DMS79 treated with DMSO at 0.1 percent for 48 hours (cell line): ENCODE measurements at places on chromosomes 5 and 9.

DNA sequence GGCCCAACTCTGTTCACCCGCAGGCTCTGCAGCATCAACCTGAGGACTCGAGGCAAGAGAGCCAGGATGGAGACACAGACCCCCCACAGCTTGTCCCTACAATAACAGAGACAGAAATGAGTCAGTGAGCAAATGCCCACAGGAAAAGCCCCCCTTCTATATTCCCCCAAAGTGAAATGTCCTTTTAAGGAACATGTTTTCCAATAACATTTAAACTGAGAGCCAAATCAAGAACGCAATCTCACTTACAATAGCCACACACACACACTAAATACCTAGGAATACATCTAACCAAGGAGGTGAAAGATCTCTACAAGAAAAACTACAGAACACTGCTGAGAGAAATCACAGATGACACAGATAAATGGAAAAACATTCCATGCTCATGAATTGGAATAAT is 49.0 kb downstream of the TEX10 start:
- no peak for DNase-seq

- DNase-seq: no peak
Observed at GRCh38 chr9:38282756-38283155, 109.7 kb upstream of the ALDH1B1 start.

DNA sequence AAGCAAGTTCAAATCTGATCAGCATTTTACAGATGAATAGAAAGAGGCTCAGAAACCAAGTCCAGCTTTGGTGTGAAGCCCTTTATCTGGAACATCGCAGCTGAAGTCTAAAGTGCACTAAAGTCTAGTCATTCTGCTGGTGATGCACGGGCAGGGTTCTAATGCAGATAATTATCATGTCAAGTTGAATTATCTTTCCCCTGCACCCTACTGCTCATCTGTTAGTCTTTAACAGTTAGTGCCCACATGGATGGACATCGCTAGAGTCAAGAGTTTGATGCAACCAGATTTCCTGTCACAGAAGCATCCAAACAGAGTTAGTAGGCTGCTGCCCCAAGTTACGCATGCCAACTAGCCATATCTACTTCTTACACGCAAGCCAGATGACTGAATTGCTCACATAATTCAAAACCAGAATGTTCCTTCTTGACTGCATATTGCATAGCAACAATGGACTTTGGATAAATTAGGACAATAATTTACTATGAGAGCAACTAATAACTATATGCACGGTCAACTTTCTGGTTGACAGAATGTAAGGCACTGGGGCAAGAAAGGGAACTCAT is 1.6 kb upstream of the TOMM5 start:
- DNase-seq: no peak

DNA sequence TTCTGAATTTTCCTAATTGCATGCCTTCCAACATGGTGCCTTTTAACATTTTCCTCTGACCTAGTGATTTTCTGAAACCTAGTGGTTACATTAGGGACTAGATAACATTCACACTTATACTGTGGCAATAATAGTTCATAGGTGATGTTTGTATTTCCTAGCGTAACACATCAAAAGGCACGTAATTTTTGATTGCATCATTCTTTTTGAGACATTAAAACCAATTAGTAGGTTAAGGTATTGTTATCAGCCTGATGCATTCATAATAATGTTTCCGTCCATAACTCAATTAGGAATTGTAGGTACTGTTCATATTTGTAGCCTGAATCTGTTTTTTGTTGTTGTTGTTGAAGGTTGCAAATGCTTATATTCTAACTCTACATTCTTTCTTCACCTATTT is 192.4 kb downstream of the ANXA1 start:
- no peak for DNase-seq

GRCh38 chr5:89936576-89936975 is 473.0 kb downstream of the CETN3 start:
- DNase-seq: no peak

DNA sequence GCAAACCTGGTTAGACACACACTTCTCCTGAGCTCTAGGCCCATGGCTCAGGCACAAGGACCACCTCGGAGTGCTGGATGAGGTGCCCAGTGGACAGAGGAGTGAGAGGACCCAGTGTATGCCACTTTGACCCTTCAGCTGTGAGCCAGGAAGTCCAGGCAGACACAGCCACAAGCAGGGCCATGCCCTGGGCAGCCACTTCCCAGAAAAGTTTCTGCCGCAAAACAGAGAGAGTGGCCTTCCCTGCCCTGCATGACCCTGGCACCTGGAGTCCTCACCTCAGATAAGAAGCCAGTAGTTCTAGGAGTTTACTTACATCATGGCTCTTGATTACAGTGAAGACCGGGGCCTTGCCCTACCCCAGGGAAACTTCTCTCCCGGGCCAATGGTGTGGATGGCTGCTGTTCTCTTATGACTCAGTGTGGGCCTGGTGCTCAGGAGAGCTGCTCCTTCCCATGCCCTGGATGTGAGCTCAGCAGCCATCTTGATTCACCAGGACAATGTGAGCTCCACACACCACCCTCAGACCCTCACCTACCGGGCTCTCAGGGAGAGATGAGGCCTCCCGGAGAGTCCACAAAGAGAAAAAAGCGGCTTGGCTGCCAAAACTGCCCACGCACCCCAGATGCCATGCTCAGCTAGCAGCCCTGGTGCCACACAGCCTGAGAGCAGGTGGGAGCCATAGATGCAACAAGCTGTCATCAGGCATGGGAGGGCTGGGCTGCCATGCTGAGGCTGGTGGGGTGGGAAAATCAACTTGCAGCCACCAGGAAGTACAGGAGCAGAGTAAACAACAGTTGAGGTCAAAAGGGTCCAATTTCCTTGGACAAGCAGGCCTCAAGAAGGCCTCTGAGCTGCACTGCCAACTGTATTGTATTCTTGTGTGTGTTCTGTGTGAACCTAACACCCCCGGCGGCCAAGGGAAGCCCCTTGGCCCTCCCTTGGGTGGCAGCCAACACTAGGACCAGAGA is 11.7 kb upstream of the IRF1 start:
- no peak for DNase-seq

DNA sequence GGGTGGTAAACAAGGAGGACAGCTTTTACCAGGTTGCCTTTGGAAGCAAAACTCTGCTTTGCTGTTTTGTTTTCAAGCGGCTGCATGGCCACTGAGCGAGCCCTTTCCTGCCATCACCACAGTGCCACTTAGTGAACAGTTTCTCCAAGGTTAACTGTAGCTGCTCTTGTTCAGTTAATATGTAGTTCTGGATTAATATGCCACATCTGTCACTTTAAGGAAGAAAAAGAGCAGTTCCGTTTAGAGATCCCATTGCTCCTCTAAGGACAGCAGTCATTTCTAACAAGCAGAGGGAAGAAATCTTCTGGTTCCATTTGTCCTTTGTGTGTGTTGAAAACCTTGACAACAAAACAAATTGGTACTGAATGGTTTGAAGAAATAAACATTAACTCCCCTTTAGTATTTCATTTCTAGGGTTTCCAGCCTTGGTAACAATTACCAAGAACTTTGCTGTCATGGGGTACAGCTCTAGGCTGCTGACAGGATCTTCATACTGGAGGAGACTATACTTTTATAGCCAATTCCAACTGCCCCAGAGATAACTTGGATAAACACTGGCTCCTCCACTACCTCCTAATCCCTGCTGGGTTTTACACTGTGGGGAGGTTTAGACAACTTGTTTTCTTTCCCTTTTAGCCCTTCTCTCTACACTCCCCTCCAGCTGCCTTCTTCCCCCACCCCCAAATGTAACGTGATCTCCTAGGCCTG is 10.3 kb upstream of the ABL1 start:
- DNase-seq: peak; percentile 62

DNA sequence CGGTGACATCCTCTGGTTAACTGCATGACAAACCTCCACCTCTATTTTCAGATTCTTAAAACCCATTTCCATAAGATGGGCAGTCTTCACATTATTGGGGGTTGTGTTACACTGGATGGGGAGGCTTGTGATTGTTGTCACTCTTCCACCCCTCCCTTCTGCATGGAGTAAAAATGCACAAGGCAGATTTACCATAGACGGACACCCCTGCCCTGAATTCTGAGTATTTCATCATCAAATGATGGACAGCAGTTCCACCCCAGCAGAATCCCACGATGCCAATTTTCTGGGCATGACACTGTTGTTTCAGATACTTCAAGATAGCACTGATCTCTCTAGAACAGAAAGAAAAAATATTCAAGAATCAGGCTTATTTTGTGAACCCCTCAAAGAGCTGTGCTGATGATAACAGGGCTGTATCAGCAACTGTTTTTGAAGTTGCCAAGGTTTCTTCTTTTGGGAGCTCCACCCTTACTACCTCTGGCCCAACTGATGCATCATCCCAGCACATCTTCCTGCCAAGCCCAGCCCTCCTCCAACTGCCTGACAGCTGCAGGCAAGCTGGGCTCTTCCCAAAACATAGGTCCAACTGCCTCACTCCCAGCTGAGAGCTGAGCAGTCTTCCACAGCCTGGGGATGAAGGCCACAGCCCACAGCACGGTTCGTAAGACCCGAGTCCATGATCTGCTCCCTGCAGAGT is 21.4 kb downstream of the CMBL start:
- DNase-seq: no peak

DNA sequence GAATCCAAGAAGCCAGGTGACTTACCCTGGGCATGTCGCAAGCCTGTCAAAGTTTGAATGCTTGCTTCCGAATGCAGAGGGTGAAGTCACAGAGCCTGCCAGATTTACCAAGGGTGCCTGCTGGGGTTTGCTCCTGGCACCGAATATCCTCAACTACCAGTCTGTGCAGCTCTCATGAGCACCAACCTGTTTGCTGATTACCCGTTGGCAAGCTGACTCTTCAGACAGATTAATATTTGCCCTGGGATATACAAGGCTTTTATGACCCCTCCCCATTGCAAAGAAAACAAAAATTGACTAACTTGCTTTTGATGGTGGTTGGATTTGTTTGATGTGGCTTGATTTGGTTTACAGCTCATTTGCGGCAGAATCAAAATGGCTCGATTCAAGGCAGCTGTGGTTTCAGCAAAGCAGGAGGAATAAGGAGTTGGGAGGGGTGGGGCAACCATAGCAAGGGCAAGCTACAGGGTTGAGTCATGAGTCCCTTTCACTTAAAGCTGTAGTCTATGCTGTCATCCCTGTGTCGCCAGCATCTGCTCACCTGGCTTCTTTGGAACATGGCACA is 82.3 kb upstream of the AGXT2 start:
- DNase-seq: no peak

GRCh38 chr5:172616730-172617129 is 24.3 kb upstream of the NEURL1B start:
- DNase-seq: no peak

GRCh38 chr5:32720300-32720699 is 9.2 kb downstream of the NPR3 start:
- DNase-seq: no peak

GRCh38 chr9:35771075-35771433 is 17.0 kb upstream of the MSMP start:
- no peak for DNase-seq

DNA sequence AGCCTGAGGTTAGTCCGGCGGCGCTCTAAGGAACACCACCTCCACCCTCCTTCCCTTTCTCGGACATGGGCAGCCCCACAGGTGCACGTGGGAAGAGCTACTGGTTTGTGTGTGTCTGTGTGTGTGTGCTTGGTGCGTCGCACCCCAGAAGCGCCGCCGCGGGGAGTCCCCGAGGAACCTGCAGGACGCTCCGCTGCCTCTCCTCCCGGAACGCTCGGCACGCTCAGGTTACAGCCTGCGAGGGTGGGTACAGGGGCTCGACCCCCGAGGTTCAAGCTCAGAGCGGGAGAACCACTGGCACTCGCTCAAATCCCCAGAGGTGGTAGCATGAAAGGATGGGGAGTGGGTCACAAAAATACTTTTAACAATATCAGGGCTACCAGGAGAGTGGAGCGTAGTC is 2.0 kb downstream of the ASTN2 start:
- DNase-seq: no peak

GRCh38 chr9:38408719-38409118 is 15.5 kb downstream of the IGFBPL1 start:
- no peak for DNase-seq

DNA sequence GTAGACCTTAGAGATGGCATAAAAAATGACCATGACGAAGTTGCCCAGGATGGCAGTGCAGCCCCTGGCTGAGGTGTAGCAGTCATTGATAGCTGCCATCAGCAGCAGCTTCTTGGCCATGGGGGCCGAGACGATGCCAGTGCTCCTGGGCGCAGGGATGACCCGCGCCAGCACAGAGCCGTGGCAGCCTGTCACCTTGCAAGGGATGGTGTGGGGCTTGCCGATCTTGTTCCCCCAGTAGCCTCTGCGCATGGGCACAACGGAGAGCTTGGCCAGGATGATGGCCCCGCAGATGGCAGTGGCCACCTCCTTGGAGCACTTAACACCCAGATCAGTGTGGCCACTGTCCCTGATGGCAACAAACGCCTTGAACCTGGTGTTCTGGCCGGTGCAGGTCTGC is 2.1 kb upstream of the PGGT1B start:
- no peak for DNase-seq

GRCh38 chr5:135487839-135488514 is 35.8 kb upstream of the TIFAB start:
- DNase-seq: no peak

DNA sequence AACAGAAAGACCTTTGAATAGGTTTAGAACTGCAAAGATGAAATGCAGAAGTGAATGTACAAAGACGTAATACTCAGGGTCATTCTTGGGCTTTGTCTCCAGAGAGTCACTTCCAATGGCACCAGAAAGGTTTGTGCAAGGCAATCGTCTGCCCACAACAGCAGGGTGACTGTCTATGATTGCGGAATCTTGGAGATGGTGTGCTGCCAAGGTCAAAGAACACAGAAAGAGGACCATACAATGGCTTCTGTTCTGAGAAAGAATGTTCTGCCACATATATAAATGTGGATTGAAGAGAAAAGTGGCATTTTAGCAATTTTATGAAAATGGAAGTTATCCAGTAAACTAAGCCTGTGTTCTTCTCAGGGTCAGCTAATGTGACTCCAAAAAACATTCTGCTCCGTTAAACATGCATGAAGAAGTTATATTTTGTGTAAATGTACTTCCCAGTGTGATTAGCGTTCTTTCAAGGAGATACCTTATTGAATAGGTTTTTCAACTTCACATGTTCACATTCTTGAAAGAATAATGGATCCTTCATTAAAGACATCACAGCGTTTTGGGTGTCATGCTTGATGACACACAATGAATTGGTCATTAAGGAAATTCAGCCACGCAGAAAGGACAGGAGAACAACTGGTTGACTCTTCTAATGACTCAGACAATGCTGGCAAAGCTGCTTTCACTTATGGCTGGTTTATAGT is 73.4 kb upstream of the CDH6 start:
- no peak for DNase-seq

GRCh38 chr5:87002485-87002884 is 265.2 kb upstream of the RASA1 start:
- no peak for DNase-seq
